ENCODE measurements at places on chromosomes 12 and 14. TPM values are rescaled to one million over a fixed set of nuclear protein-coding genes. Genes with fewer than 3 reads are reported as not detected.

Gene GDF3
- 0.26 TPM for total RNA-seq

DNA sequence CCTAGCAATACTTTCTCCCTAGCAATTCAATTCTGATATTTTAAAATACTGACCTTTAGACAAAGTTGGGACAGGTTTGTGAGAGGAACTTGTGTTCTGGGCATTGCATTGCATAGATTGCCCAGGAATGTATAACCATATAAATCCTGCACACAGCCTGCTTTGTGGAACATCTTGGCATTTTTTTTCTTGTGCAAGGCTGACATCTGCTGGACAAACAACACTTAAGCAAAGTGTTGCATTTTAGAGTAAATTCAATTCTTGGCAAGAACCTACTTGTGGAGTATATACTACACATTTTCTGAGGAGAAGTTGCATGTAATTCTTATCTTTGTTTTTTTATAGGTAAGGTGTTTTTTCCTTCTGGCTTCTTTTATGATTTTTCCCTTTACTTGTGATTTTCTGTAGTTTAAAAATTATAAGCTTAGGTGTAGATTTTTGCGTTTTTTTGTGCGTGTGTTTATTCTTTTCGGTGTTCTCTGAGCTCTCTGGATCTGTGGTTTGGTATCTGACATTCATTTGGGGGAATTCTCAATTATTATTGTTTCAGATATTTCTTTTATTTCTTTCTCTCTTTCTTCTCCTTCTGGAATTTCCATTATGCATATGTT, 26.4 kb downstream of the TESPA1 start:
- DNase-seq = no peak

Gene KIF5A
- 0.17 TPM for total RNA-seq

GRCh38 chr14:99006276-99006675, 265.7 kb downstream of the BCL11B start:
- DNase-seq = no peak

DNA sequence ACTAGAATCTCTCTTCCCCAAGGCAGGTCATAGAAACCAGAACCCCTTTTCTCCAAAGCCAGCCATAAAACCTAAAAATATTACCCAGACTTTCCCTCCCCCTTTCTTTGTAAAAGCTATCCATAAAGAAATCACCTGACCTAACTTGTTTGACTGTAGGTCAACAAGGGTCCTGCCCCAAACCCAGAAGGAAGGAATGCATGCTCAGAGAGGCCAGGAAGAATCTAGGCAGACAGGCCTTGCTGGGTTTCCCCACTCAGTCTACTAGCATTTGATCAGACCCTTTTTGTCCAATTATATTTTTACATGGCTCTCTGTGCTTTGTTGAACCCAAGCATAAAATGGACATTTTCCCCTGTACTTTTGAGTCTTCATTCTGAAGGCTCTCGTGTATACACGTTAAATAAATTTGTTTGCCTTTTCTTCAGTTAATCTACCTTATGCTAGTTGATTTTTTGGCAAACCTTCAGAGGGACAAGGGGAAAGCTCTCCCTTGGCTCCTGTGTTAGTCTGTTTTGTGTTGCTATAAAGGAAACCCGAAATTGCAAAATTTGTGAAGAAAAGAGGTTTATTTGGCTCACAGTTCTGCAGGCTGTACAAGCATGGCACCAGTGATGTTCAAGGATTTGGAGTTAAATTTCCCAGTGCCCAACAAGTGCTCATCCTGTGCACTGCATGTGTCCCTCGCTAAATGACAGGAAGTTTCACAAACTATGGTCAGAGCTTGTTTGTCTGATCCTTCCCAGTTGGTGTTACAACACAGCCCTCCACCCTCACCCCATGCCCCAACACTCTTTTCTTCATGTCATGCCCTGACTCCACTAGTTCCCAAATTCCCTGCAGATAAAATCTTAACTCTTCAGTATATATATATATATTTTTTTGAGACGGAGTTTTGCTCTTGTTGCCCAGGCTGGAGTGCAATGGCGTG, 14.2 kb upstream of the RASSF3 start:
- no peak for DNase-seq

Gene GLT8D2
- total RNA-seq = 8.7 TPM

- peak; percentile 58 for DNase-seq
Measured at GRCh38 chr12:109385339-109386058, 37.8 kb downstream of the MYO1H start.

DNA sequence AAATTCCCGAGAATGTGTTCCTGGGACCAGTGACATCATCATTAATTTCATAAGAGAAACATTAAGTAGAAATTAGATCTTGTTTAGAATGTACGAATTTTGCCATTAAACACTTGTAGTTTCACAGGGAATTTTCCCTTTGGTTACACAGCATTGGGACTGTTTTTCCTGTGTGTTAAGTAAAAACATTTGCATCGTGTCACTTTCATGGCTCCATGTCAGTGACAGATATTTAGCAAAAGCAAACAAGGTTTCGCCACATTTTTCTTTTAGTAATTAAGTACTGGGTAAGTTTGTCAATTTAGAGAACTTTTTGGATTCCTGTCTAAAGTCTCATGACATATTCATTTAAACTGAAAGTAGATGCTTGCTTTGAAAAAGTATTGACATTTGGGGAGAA, 45.5 kb upstream of the OVCH1 start:
- DNase-seq = no peak

Gene KCNC2
- not detected for total RNA-seq

DNA sequence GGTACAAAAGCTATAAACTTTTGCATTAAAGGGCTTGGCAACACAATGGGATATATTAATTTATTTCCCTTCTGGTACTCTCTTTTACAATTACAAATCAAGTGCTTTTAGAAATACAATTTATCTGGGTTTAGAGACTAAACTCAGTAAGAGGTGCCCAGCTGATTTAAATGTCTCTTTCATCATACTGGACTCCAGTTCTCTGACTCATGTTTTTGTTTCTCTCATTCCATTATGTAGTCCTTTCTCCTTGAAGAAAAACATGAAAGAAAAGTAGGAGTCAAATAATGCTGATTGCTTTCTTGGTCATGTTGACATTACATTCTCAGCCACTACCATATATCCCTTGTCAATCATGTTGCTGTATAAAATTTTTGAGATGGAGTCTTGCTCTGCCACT, 36.3 kb upstream of the CFL2 start:
- no peak for DNase-seq

DNA sequence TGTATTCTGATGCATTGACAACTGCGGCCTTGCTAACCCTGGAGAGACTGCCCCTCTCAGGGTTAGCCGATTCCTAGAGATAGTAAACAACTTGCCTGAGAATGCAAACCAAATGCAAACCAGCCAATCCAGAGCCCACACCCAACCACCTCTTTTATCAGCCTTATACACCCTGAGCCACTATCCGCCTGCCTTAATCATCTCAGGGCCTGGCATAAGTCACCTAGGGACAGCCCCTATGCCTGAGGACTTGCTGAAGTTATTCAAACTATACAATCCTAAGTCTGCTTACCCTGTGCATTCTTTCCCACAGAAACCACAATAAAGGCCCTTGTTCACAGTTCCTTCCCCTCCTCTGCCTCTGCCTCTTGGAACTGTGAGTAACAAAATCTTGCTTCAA, 177.2 kb downstream of the KCNA5 start:
- DNase-seq = no peak

DNA sequence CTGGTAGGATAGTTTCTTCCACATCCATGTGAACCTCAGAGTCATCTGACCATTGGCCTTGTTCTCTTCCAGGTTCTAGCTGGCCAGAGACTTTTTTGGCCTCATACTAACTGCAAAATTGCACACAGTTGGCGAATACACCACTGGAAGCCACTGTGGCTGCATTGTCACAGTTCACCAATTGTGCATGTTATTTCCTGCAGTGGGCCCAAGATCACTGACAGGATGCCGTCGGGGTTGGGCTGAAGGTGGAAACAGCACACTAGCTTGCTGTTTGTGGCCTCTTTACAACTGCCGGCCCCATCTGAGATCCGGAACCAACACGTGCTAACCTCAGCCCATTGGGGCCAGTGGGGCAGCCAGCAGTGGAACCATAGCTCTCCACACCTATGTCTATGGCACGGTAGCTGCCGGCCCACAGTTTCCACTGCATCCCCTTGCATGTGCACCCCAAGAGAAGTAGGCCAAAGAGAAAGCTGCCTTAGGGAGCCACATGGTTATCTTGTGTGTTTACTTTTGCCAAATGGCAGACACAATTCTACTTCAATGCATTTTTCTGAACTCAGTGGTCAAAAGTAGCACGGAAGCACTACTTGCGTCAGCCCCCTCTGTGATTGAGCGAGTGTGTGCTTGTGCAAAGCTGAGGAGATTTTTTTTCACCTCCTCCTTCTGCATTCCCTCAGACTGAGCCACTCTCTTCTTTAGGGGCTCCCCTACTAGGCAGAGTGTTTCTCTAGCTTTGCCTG, 464.0 kb downstream of the RAD51B start:
- peak; percentile 29 for DNase-seq

Gene COCH
- total RNA-seq = 0.38 TPM

GRCh38 chr14:88017535-88017934, 12.6 kb downstream of the GPR65 start:
- DNase-seq = no peak

DNA sequence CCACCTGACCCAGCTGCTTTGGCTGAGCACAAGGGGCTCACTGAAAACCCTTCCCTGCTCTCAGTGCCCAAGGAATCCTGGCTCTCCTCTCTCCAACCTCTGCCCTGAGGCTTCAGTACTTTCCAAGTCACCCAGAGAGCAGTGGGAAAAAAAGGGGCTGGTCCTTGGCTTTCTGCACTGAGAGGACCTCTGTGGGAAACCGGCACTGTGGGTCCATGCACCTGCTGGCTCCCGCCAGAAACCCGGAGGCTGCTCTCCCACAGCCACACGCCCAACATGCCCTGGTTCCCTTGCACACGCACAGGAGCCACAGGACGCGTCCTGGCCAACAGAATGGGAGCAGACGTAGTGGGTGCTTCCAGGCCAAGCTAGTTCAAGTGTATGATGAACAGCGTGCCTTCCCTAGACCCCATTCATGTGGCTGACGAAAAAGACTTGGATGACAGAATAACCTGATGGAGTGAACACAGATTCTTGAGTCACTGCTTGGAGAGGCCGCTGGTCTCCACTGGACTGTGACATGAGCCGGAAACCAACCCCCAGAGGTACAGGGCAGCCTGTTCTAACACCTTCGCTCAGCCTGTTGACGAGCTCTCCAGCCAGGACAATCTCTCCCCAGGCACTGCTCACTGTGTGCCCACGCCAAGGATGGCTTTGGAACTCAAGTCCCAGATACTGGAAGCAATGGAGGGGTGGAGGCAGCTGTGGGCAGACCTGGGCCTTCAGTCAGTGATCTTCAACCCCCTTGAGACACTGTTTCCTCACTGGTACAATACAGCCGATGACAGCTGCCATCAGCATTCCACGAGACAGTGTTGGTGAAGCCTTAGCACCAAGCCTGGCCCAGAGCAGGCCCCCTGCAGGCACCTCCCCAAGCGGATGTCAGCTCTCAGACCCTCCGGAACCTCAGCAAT, 87.7 kb downstream of the ITPK1 start:
- peak; percentile 50 for DNase-seq

DNA sequence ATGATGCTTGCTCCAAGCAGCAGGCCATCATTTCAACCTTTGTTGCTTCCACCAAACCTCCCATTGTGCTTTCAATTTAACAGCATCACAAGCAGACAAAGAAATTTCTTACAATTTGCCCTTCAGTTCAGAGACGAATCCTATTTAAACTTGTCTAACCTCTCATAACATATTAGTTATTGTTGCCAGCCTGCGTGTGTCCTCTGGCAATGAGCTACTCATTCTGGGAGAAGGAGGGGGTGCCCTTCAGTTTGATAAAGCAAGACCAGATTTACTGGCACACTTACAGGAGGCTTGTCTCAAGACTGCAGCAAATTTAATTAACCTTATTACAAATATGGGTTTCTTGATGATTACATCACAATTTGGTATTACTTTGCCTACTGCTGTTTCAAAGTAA, 203.6 kb upstream of the SOX5 start:
- DNase-seq = no peak

Gene TWF1
- total RNA-seq = 30.5 TPM

Gene TAS2R10
- 0.23 TPM for total RNA-seq

DNA sequence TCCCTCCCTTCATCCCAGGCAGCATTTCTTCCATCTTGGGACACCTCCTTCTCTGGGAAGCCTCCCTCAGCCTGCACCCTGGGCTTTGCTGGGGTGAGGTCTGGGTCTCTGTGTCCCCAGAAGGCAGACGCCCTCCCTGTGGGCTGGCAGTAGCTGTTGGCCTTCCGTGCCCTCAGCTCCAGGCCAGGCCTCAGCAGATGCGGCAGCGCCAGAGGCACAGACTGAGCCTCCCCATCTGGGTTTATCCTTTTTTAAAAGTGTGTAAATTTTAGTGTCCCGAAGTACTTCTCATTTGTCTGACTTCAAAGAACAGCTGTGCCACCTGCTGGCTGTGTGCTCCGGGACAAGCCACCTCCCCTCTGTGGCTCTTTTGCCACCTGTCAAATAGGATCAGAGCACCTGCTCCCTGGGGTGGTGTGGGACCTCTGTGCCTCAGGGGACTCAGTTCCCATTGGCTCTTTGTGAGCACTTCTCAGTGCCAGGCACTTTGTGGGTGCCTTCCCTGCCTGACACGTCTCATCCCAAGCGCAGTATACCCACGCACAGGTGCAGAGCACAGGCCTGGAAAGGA, 11.1 kb downstream of the EXOC3L4 start:
- DNase-seq = no peak

DNA sequence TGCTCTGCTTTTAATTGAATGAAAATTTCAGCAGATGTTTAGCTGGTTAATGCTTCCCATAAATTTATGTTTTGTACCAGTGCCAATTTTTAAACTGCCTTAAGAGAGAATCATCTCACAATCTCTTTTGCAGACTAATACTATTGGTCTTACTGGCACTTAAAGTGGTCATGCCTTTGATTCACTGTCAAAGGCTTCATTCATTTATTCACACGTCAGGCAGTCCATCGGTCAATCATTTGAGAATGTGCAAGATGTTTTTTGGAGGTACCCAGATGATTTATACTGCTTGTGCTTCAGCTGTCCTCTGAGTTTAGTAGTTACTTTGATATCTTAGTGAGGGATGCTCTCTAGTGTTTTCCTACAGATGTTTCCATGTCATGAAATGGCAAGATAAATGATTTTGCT, 83.4 kb downstream of the NAV3 start:
- no peak for DNase-seq

Gene ZNF891
- 1.5 TPM for total RNA-seq

- DNase-seq = peak; percentile 77
Measured at GRCh38 chr12:111753144-111753881, 13.4 kb upstream of the ALDH2 start.

GRCh38 chr12:113650476-113650875, 178.8 kb upstream of the LHX5 start:
- DNase-seq = no peak
